ENCODE measurements at places on chromosomes 5 and 9.

- DNase-seq: peak; percentile 13
These were observed 75.5 kb downstream of the MAPKAP1 start for GRCh38 chr9:125631391-125632085.

DNA sequence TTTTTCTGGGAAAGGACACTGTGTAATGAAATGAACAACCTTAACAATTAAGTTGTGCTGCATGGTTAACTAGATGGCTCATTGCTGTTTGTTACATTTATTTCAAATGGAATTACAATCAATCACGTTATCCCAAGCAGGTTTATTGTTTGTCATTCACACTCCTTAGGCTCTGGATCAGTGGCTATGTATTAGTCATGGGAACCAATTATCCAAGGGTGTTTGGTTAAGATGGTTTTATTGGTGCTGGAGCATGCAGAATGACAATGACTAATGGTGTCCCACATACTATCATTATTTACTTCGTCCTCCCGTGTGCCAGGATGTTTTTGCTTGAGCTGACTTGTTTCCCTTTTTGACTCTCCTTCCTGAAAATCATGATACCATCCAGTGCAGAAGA is 10.6 kb upstream of the TRPC7 start:
- DNase-seq: no peak

- no peak for DNase-seq
These were observed 95.3 kb upstream of the RASGRF2 start for GRCh38 chr5:80864706-80865435.

DNA sequence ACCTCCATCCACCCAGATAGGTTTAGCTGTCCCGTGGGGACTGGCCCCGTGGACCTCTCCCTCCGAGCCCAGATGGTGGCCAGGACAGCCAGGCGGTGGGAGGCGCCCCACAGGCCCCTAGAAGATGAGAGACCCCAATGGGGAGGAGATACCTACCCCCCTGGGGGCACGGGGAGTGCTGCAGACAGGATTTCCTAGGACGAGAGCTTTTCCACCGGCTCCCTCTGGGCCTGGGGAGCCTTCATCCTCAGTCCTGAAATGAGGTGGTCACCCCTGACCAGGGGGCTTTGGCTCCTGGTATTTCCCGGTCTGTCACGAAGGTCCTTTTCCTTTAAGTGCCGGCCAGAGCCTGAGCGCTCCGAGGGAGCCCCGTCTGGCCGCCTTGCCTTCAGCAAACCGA is 46.8 kb downstream of the MRPL36 start:
- no peak for DNase-seq

- DNase-seq: no peak
These were observed 1079.4 kb upstream of the COX7C start for GRCh38 chr5:85538362-85538761.

GRCh38 chr9:134327671-134328231 is 1.5 kb downstream of the RXRA start:
- DNase-seq: no peak

GRCh38 chr5:133367071-133367786 is 245.1 kb downstream of the FSTL4 start:
- no peak for DNase-seq

GRCh38 chr9:21056931-21057330 is 20.8 kb downstream of the IFNB1 start:
- DNase-seq: no peak

GRCh38 chr9:13221741-13222140 is 57.8 kb downstream of the MPDZ start:
- no peak for DNase-seq

- no peak for DNase-seq
These were observed 8.8 kb upstream of the IGFBPL1 start for GRCh38 chr9:38432922-38433510.

DNA sequence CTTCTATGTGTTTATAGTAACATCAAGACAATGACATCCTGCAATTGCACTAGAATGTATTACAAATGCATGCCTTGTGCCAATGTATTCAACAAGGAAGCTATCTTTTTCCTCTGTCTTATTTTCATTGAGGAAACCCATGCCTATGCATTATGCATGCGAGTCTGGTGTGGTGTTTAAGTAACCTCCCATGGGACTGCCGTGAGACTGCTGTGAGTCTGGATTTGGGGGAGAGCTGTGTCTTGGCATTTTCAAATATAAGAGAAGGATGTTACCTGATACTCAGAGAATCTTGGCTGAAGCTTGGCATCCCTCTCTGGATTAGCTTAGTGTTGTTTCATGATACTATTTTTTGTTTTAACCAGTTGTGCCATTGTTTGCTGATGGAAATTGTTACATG is 98.3 kb downstream of the F2RL2 start:
- no peak for DNase-seq

DNA sequence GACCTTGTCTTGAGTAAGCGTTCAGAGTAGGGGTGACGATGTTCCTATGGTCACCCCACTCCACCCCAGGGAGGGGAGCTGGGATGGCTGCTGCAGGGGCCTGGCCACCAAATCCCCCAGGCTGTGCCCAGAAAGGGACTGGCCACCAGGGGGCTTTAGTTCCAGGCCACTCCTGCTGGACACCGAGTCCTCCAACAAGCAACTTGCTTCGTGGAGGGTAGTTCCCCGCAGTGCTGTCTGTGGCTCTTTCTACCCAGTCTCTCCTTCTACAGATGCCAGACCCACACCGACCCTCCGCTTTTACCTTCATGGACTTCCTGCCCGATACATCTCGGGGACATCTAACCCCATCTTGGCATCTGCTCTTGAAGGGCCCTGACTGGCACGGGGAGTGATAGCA is 35.7 kb upstream of the GABRP start:
- DNase-seq: no peak

- DNase-seq: no peak
These were observed 875 bp downstream of the ACO1 start for GRCh38 chr9:32385152-32385884.

DNA sequence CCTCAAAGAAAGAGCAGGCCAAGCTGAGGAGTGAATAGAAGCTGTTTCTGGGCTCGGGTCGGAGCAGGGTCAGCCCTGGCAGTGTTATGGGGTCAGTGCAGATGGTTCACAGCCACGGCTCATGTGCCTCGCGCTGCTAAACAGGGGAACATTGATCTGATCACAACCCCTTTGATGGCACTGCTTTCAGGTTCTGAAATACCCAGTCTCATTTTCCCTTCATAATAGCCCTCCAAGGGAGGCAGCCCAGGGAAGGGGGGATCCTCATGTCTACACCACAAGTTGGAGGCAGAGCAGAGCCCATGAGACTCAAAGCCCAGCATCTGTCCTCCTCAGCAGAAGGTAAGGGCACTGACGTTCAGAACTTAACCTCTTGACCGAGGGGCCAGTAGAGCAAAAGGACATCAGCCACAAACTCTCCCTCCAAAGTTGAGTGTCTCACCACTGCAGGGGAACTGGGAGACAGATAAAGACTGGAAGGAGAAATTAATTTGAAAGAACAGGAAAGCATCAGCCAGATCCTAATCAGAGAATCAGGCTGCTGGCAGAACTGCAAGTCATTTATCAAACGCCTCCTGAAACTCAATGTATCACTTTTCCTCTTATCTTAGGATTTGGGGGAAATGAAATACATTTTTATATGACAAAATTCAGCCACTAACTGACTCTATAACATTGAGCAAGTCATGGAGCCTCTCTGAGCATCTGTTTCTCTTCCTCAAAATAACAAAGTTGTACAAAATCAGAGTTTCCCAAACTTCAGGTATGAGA is 110.6 kb downstream of the SH3TC2 start:
- DNase-seq: no peak

DNA sequence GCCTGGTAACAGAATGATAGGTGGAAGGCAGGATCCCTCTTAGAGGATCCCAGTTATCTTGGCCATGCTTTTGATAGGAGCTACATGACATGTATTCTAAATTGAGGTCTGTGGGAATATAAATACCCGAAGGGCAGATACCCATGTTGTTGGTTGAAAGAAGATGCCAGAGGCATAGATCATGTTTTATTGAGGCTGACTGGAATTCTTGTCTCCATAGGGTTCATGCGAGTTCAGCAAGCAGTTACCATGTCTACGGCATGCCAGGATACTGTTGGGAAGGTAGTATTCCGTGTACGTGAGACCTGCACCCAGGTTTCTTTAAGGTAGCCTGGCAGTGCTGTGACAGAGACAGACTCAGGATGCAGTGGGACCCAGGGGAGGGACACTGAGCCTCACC is 230.7 kb downstream of the NR3C1 start:
- DNase-seq: no peak

- DNase-seq: no peak
These were observed 151.5 kb downstream of the TAF11L14 start for GRCh38 chr5:17785774-17786173.

DNA sequence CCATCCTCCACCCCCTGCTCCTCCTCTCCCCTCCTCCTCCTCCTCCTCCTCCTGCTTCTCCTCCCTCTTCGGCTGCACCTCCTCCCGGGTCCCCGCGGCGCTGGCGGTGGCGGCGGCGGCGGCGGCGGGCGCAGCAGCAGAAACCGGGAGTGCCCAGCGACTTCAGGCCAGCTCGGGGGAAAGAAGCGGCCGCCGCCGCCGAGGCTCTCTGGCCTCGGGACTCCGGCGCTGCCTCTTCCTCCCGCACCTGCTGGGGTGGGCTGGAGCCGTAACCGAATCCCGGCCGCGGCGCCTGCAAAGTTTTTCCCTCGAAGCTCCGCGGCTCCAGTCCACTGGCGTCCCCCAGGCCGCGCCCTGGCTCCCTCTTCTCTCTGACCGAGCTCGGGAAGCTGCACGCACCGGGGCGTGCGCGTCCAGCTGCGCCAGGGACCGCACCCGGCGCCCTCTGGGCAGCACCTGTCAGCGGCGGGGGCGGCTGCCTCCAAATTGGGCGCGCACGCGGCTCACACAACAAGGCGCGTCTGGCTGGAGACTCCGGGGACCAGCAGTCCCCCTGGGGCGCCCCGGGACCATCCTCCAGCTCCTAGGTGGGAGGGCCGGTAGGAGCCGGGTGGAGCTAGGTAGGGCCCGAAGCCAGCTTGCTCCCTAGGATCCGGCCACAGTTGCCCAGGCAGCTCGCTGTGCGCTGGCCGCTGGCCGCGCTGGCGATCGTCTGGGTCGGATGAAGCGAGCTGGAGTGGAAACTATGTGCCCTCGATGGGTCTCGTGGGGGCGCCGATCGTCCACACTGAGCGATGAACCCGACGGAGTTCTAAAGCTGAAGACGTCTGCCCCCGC is at the start of gene MCTP1:
TSS of gene MCTP1 (minus strand) at position 523 of the 837 bp plus-strand sequence.
- peak; percentile 15 for DNase-seq

DNA sequence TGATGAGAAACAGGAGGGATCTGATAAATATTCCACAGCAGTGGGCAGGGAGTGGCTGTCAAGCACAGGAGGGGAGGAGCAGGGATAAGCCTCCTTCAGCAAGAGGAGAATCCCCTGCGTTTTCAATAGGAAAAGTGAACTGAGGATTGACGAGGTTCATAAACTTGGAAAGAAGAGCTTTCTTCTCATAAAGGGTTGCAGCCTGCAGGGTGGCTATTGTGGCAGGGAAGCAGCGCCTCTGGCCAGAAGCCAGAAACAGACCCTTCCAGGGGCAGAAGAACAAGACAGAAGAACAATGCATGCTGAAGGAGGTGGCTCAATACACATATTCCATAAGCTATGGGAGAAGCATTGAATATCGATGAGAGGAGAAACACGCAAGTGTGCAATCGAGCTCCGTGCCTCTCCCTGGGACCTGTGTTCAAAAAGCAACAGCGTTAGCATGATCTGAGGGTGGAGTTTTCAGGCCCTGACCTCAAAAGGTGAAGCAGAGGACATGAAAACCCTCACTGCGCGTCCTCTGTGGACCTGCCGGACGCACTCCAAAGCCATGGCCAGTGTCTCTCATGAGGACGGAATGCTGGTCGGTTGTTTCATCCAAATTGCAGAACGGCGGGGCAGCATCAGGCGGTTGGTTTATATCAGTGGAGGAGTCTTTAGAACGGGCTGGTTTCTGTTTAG is 67.6 kb downstream of the ANKRD33B start:
- DNase-seq: no peak

GRCh38 chr5:14218480-14218879 is 75.3 kb downstream of the TRIO start:
- DNase-seq: no peak

DNA sequence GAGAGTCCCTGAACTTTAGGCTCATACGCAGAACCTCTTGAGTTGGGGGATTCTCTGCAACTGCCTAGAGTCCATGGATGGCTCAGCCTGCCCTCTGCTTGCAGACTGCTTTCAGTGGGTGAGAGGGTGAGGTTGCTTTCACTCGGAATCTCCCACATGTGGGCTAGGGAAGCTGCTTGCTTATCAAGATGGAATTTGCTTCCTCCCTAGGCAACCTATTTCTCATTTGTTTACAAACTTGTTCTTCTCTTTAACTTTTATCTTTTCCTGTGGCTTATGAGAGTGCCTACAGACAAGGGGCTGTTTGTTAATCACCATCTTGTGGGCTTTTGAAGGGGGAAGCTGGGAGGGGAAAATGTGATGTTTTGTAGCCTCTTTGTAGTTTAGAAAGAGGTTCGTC is 10.0 kb downstream of the TLE4 start:
- peak; percentile 14 for DNase-seq

DNA sequence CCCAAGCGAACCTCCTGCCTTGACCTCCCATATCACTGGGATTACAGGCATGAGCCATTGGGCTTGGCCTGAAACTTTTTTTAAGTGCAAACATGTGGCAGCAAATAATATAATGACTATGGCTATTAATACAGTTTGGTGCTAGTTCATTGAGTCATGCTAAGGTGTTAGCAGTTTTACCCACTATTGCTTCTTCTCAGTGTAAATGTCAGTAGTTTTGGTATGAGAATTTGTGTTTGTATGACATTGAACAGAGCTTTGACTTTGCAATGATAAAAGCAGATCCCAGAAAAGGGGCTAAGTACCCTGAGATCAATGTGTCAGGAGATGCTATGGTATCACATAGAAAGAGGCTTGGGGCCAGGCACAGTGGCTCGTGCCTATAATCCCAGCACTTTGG is 67.2 kb downstream of the WDR41 start:
- DNase-seq: no peak

Data from stimulated activated CD4-positive, alpha-beta T cell treated with anti-CD3 and anti-CD28 coated beads, Interleukin-2, amount 100 ng/mL, for 24 hours (primary cell).